COR-L47 (cell line): ENCODE measurements at places on chromosomes 16 and 17.

DNA sequence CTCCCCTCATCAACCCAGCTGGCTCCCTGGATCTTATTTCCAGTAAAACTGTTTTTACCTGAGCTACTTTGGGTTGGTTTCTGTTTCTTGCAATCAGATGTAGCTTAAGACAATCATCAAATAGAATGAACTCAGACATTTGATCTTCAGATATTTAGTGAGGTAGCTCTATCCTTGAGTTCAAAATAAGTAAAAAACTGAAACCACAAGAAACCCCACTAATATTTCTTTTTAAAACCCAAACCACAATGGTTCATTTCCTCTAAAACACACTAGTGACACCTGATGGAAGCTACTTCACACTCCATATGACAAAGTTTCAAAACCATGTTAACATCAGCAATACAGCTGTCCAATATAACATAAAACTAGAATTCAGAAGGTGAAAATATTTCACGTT lies 37.8 kb downstream of the CACNG1 start:
- no peak for DNase-seq

GRCh38 chr16:20359997-20360396 lies 7.5 kb upstream of the UMOD start:
- no peak for DNase-seq

DNA sequence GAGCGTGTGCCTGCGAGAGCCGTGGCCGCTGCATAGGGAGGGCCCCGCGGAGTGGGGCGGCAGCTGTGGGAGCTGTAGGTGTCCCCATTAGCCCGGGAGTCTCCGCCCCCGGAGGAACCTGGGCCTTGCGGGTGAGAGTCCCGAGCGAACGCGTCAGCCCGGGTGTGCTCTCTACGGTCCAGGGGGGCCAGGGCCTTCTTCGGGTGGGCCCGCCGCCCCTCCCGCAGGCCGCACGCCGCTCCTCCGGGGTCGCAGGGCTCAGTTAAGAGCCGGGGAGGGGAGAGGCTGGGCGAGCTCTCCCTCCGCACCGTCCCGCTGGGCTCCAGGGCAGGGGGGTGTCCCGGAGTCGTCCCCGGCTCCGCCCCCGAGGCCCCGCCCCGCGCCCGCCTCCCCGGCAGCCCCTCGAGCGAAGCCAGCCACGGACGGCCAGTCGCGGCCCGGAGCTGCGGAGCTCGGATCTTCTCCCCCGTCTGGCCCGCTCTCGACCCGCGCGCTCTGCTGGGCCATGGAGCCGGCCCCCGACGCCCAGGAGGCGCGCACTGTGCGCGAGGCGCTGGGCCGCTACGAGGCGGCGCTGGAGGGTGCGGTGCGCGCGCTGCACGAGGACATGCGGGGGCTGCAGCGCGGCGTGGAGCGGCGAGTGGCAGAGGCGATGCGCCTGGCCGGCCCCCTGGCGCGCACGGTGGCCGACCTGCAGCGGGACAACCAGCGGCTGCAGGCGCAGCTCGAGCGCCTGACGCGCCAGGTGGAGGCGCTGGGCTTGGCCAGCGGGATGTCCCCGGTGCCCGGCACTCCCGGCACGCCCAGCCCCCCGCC lies at the start of gene SMTNL2:
Gene SMTNL2 (plus strand): TSS at position 429 of the 816 bp plus-strand sequence. CDS start 77 bp downstream, at position 506.
- DNase-seq = no peak

- DNase-seq = no peak
Observed at GRCh38 chr16:60905811-60906210, 1130.4 kb downstream of the CDH8 start.

- DNase-seq = no peak
Observed at GRCh38 chr16:2663553-2664546, 18.5 kb upstream of the KCTD5 start.

DNA sequence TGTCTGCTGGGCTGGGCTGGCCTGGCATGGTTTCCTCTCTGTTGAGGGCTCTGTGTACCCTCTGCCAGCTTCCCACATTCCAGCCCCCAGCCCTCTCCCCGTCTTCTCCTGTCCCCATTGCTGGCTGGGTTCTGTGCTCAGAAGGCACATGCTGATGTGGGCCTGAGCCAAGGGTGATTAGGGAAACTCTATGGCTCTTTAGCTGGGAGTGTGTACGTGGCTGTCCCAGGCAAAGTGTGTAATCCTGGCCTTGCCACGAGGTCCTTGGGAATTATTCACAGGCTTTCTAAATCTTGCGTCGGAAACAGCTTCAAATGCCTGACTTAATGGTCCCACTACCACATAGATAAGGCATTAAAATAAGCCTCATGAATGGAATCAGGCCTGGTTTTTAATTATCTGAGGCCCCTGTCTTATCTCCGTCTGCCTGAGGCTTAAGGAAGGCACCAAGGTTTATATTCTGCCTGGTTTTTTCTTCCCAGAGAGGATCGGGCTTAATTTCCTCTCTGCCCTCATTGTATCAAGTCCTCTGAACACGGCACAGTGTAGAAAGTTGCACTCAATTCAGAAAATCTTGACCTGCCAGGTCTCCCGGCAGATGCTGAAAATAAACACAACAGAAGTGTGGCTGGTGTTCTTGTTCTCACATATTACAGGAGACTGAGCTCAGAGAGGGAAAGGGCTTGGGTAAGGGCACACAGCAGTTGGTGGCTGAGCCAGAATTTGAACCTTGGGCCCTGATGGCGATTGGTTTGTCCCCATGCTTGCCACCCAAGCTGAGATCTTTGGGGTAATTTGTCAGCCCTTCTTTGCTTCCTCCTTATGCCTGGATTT lies 52.9 kb upstream of the LGALS9 start:
- no peak for DNase-seq

GRCh38 chr16:31568577-31569359 lies 41.1 kb downstream of the AHSP start:
- DNase-seq = no peak

- peak; percentile 48 for DNase-seq
Observed at GRCh38 chr17:75587675-75588595, at the start of gene MYO15B. Gene MYO15B, plus strand, starts transcription at chr17:75587800. Its CDS starts 258 bp downstream, at chr17:75588058.

DNA sequence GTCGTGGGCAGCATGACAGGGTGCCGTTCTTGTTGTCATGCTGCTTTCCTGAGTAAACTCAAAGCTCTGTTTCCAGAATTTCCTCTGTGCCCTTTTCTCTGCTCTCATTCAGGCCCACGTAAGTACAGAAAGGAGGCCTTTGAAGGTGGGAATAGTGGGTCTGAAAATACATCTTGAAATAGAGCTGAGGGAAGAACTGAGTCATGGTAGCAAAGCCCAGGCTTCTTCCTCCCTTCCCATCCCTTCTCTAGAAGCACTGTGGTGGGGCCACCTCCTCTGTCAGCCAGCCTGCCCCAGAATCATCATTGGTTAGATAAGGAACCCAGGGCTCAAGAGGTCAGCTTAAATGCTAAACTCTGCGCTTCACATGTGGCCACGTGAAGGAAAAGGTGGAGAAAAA lies 9.4 kb downstream of the CTRL start:
- DNase-seq = no peak

DNA sequence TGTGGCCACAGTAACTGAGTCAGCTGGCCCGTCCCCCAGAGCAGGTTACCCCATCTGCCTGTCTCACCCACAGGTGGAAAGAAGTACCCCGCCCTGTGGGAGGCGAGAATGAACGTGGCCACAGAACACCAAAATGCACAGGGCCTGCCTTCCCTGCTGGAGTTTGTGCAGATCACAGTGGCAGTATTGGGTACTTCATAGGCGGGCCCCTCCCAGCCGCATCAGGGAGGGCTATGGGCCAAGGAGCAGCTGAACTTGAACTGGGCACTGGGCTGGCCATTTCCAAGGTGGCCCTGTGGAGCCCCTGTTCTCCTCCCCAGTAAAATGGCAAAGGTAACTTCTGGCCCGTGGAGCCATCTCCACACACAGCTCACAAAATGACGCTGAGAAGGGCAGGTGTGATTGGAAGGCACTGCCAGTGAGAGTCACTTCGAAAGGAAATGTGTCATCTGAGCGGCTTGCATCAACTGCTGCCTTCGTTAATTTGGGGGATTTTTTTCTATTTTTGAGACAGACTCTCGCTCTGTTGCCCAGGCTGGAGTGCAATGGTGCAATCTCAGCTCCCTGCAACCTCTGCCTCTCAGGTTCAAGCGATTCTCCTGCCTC lies 162.9 kb downstream of the ENGASE start:
- DNase-seq = no peak

DNA sequence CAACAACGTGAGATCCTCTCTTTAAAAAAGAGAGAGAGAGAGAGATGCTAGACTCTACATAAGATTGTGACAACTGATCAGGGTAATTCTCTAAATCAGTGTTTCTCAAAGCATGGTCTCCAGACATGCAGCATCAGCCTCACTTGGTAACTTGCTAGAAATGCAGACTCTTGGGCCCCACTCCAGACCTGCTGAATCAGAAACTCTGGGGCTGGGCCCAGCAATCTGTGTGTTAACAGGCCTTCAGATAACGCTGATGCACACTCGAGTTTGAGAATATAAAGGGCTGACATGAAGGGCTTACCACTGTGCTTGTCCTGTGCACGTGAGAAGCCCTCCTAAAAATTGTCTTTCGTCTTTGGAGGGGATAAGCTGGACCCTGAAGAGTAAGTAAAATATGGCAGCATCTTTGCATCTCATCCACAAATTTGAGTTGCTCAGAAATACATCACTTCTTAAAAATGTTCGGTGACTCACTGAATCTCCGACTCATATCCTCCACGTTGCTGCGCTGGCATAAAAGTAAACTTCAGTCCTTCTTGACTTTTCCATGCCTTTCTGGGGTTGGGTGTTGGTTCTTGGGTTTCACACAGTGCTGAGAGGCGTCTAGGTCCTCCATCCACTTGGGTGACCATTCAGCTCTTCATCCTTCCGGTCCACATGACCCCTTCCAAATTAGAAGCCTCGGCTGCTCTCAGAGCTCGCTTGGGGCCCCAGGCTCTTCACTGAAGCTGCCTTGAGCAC lies 26.1 kb upstream of the KDM8 start:
- DNase-seq = no peak

GRCh38 chr16:27222249-27223225 lies 19.2 kb downstream of the KDM8 start:
- no peak for DNase-seq

DNA sequence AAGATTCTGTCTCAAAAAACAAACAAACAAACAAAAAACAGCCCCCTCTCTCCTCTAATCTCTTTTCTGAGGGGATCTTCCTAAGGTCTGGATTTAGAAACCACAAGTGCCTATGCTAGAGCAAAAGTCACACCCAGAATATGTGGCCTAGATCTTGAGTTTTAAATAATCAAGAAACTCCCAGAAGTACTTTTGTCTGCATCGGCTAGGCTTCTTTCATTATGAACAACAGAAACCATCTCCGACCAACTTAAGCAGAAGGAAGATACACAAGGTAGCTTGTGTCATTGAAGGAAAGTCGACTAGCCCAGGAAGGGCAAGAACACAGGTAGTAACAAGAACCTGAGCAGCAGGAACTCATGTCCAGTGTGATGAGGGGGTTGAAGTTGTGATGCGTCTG lies 73.9 kb upstream of the KIFC3 start:
- DNase-seq = no peak

DNA sequence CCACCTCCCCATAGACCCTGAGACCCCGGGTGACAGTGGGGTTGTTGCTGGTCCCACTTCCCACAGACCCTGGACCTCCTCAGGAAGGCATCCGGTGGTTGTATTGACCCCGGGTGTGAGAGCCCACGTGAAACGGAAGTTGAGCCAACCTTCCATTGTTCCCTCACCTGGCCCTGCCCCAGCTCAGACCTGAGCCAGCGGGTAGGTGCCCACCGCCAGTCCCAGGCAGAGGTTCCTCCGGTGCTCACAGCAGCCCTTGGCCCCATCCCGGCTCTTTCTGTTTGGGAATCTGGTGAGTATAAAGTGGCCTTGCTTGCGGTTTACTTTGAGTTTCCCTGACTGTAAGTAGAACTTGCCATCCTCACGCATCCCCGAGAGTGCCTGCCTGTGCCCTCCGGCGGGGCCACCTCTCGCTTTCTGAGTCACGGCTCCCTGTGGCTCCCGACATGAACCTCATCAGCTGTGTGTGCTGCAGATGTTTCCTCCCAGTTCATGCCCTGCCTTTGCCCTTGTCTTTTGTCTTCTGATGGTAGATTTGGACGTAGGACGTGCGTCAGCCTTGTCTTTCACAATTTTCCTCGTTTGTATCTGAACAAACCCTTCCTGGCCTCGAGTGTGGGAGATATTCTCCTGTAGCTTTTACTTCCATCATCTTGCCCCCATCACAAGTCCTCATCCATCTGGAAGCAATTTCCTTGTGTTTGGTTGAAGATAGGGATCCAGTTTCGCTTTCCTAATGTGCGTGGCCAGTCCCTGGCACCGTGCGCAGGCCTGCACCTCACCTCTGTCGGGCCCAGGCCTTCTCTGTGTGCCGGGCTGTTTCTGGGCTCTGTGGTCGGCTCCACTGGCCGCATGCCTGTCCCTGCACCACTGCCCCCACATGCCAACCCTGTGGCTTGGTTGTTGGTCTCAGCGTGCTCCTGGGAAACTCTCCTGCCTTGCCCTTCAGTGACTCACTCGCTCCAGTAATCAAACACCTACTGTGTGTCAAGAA lies 76.0 kb downstream of the METRNL start:
- DNase-seq = no peak

DNA sequence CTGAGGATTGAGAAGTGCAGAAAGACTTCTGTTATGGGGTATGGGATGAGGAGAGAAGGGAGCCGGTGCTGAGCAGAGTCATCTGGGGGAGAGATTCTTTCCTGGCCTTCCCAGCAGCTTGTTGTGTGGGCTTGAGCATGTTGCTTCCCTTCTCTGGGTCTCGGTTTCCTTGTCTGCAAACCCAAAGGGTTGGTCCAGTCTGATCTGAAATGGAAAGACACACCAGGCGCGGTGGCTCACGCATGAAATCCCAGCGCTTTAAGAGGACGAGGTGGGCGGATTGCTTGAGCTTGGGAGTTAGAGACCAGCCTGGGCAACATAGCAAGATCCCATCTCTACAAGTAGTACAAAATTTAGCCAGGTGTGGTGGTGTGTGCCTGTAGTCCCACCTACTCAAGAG lies 6.0 kb downstream of the SOCS3 start:
- no peak for DNase-seq

- DNase-seq = no peak
Observed at GRCh38 chr17:80616705-80617104, 72.1 kb downstream of the RPTOR start.

DNA sequence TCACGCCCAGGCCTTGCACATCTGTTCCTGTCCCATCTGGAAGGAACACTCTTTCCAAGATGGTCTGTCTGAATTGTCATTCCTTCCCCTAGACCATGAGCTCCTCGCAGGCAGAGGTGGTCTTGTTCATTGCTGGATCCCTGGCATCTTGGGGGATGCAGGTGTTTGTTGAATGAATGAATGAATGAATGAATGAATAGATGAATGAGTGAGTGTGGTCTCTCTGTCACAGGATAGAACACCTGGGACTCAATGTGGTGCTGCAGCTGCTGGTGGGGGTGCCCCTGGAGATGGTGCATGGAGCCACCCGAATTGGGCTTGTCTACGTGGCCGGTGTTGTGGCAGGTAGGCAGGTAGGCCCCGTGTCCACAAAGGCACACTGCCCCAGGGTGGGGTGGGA lies 32.2 kb downstream of the RHBDL3 start:
- DNase-seq = no peak

- DNase-seq = no peak
Observed at GRCh38 chr16:30722916-30723315, 23.9 kb downstream of the SRCAP start.

- DNase-seq = no peak
Observed at GRCh38 chr16:84885342-84885910, 65.6 kb downstream of the CRISPLD2 start.
